Hematopoietic multipotent progenitor cell treated with erythropoietin and hydrocortisone succinate and interleukin-3 and kit ligand, for 15 days (in vitro differentiated cells): ENCODE measurements at places on chromosomes 16 and 17.

DNA sequence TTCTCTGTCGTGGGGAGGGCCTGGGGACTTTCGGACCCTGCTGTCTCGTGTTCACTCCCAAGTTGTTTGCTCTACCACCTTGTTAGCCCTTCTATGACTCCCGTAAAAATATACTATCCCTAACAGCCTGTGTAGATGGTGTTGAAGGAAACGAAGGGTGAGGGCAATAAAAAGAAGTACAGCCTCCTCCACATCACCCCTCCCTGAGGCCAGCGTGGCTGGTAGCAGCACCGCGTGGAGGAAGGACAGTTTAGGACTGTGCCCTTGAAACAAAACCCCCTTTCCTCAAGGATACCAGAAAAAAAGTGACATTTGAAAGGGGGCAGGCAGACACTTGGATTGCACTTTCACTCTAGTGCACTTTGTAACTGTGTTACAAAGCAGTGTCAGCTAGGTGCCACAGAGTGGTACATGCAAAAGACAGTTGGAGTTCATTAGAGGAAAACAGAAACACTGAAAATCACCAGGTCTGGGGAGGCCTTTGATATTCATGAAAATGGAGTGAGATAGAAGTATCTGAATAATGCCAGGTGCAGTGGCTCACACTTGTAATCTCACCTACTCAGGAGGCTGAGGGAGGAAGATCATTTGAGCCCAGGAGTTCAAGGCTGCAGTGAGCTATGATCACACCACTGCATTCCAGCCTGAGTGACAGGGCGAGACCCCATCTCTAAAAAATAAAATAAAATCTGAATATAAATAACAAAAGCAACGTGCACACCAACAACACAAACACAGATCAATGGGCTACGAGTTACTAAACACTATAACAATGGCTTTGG is 53.8 kb downstream of the TBX4 start:
- DNase-seq = no peak

GRCh38 chr16:1494711-1495110 is 1.6 kb downstream of the TELO2 start:
- DNase-seq = no peak

DNA sequence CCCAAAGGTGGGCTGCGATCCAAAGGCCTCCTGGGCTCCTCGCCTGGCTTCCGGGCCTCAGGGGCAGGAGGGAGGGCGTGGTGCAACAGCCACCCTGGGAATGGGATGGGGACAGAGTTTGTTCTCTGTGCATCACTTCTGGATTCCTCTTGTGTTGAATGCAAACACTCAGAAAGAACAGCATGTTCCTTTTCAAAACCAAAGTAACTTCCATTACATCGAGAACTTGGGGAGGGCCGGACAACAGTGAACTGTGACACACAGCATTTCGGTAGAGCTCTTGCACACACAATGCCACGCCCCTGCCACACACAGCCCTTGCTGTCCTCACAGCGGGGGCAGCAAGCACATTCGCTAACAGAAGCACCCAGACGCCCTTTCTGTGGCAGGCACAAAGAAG is 36.1 kb upstream of the FASN start:
- no peak for DNase-seq

GRCh38 chr16:27491894-27492587 is 57.7 kb downstream of the GTF3C1 start:
- DNase-seq = no peak

- DNase-seq = no peak
Observed at GRCh38 chr16:2967211-2967631, 1.9 kb upstream of the PAQR4 start.

GRCh38 chr17:64084086-64084939 is 45.6 kb downstream of the ERN1 start:
- DNase-seq = no peak

GRCh38 chr16:89708481-89708931 is 7.0 kb upstream of the SPATA2L start:
- DNase-seq = no peak

DNA sequence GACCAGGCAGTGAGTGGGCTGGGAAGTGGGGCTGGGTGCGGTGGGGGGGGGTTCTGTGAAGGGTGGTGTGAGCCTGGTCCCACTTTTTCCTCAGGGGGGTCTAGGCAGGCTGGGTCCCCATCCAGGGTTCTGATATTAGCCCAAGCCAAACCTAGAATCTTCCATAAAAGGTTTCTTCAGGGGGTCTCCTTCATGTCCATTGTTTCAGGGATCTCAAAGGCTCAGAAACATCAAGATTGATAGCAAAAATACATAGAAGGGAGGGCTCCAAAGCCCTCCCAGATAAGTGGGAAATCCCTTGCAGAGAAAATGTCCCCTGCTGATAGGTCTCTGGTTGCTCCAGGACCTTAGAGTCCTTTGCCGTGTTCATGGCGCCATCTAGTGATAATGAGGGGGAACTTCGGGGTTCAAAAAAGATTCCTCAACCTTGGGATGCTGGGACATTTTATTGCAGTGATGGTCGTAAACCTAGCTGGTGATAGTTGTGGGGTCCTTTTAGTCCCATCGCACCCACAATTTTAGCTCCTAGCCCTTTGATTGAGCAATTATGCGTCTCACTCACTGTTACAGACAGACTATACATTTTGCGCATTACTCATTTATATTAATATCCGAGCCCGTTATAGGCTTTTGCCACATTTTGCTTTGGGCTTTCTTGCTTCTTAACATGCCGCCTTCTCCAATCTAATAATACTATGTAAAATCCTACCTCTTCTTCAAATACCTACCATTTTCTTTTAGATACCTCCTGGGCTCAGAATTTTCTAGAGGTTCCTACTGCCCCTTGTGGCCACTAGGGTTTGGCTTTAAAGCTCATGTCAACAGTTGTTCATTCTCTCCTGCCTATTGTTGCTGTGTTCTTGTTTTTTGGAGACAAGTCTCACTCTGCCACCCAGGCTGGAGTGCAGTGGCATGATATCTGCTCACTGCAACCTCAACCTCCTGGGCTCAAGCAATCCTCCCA is 35.1 kb downstream of the IGF2BP1 start:
- DNase-seq = peak; percentile 60
